ENCODE measurements at places on chromosomes 3 and 15.

DNA sequence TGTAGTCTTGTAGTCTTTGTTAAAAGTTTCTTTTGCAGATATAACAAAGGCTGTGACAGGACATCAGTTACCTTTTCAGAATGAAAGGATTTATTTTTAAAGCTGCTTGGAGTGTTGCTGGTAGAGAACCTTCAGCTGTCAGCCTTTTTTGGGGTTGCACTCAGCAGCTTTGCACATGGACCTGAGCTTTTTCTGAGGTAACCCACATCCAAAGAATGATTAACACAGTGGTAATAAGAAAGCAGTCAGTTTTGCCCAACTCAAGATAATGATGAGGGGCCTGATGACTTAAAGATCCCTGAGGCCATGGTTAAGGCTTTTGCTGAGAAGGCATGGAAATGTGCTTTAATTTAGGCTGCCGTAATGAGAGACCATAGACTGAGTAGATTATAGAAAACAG lies 1042.7 kb downstream of the PLOD2 start:
- DNase-seq, result no peak

GRCh38 chr15:93469994-93470393 lies 381.0 kb upstream of the RGMA start:
- no peak for DNase-seq

DNA sequence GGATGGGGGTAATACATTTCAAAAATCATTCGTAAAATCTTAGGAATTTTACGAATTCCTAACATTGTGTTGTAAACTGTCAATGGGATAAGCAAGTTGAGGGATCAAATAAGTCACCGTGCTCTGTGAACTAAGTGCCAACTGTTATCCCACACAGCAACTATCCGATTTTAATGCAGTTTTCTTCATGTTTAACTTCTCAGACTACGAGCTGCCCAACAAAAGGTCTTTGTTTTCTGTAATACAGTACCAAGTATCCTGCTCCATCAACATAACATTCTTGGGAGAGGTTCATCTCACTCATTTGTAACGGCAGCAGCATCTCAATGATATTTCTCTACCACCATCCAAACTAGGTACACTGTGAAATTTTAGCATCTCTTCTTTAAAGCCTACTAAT lies 654.1 kb upstream of the LMCD1 start:
- no peak for DNase-seq

GRCh38 chr15:56208185-56208584 lies 35.5 kb downstream of the RFX7 start:
- no peak for DNase-seq

GRCh38 chr15:45384700-45385099 lies 6.4 kb upstream of the GATM start:
- DNase-seq, result no peak

DNA sequence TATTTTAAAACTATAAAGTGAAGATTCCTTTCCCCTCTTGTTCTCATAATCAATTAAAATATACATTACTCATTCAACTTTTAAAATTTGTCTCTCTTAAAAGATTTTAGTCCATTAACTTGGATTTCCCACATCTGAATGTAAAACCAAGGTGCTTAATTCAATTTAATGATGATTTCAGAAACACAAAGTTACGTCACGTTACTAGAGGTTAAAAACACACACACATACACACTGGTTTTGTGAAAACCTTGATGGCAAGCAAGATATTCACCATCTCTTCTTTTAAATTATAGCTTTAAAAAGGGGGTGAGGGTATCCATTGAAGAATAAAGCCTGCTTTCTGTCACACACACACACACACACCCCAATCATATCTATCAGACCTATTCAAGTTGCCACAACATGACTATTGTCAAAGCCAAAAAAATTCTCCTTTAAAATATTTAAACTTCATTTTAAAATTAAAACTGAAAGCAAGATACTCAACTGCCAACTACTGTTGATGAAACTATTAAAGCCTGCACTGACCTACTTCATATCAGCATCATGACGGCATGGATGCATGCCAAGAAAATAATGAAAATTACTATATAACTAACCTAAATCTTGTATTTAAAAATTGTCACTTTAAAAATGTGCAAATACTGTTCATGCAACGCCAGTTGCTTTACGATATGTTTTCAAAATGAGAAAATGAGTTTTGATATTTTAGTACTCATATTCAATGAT lies 2.1 kb downstream of the RFX7 start:
- no peak for DNase-seq

GRCh38 chr3:40913641-40914040 lies 285.7 kb upstream of the CTNNB1 start:
- no peak for DNase-seq

GRCh38 chr15:48481802-48482201 lies 150.6 kb downstream of the DUT start:
- no peak for DNase-seq

GRCh38 chr15:36177590-36178302 lies 401.7 kb upstream of the CDIN1 start:
- DNase-seq, result no peak

- DNase-seq, result no peak
Observed at GRCh38 chr3:100438623-100438974, 37.3 kb downstream of the LNP1 start.

DNA sequence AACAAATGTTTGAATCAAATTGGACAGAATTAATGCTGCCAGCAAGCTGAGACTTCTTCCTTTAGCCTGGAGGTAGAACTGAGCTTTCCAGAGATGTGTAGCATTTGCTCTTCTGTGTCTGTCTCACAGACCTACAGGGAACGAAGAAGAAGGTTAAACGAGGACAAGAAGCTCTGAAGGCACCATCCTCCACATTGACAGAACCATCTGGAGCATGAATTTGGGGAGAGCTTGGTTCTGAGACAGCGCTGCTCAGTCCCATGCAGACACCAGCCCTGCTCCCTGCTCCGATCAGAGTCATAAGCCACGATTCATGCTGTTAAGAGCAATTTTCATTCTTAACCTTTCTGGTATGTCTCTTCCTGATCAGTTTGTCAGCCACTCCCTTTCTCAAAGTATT lies 7.7 kb upstream of the KY start:
- DNase-seq, result no peak

GRCh38 chr3:63559884-63560283 lies 92.6 kb upstream of the SNTN start:
- DNase-seq, result no peak

DNA sequence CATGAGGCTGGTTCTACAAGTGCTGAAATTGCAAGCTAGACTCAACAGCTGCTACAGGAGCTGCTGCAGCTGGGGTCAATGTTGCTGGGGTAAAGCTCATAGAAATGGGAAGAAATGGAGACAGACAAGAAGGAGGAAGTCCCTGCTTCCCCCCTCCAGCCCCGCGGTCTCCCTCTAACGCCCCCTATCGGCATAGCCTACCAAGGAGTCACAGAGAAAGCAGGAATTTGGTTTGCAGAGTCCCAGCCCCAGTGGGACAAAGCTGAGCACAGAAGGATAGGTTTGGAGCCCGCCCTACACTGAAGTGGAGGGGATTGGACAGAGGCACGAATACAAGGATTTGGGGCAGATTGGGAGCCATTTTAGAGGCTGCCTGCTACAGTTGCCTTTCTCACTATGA lies 176.9 kb upstream of the ANKRD28 start:
- DNase-seq, result peak; percentile 64

GRCh38 chr3:63934041-63934866 lies 22.1 kb upstream of the SCAANT1 start:
- peak; percentile 83 for DNase-seq

DNA sequence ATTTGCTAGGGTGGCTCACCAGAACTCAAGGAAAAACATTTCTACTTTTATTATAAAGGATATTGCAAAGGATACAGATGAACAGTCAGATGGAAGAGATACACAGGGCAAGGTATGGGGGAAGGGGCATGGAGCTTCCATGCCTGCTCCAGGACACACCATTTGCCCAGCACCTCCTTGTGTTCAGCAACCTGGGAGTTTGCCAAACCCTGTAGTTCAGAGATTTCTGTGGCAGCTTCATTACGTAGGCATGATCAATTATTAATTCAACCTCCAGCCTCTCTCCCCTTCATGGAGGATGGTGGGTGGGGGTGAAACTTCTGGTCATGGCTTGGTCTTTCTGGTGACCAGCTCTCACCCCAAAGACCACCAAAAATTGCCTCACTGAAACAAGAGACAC lies 353.9 kb upstream of the THBS1 start:
- DNase-seq, result no peak

- DNase-seq, result no peak
Observed at GRCh38 chr3:62237286-62237948, 135.9 kb downstream of the FEZF2 start.

GRCh38 chr3:49533031-49533430 lies 21.2 kb upstream of the BSN start:
- DNase-seq, result no peak

DNA sequence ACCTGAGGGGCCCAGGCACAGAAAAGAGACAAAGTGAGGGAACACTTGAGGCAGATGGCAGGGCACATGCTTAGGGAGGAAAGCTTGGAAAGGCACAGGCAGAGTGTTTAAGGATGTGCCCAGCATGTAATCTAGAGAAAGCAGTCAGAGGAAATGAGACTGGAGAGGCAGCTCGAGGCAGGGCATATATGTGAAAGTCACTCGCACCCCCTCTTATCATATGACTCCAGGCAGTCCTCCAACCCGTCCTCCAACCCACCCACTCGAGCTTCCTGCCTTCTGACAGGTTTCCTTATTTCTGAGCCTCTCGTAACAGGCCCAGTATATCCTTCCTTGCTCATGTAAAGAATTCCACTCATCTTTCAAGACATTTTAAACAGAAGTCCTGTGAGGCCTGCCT lies 294.0 kb downstream of the SOX2 start:
- no peak for DNase-seq

GRCh38 chr15:71250936-71251583 lies 135.8 kb downstream of the THSD4 start:
- no peak for DNase-seq

- no peak for DNase-seq
Observed at GRCh38 chr3:81152156-81152555, 609.3 kb downstream of the GBE1 start.

DNA sequence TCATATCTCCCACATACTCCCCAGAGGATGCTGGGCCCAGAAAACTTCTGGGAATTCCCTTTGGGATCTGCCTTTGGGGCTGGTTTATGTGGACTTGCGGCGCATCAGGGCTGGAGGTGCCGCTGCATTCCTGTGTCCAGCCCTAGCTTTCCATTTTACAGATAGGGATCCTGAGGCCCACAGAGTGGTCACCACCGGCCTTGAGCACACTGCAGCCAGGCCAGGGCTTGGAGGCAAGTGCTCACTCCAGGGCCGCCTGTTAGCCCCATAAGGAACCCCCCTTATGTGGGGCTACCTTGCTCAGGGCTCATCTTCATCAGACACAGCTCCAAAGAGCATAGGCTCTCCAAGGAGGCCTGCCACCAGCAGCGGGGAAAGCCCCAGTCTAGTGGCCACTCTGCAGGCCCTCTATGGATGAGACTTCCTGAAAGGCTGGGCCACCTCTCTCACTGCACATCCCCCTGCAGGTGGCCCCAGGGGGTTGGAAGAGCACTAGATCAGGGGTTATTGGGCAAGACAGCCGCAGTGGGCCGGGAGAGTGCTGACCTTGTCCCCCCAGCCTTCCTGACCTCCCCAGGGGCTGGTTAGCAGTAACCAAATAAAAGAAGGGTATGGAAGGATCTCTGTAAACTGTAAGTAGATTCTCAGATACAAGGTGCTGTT lies 9.2 kb upstream of the ATP2B2 start:
- peak; percentile 16 for DNase-seq

DNA sequence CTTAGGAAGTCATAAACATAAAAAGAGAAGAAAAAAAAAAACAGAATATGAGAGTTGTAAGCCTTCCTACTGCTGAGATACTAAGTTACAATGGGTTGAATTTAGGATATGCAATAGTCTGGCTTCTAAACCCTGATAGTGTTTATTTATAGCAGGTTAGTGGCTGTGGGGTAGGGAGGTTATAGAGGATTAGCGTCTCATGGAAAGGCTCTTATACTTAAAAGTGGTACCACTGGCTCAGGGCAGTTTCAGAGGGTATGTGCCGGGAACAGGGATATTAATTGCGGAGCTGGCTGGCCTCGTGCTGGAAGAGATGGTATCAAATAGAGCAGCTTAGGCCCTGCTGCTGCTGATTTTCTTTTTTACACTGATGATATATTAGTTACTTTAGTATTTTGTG lies 60.8 kb downstream of the PFN2 start:
- no peak for DNase-seq

DNA sequence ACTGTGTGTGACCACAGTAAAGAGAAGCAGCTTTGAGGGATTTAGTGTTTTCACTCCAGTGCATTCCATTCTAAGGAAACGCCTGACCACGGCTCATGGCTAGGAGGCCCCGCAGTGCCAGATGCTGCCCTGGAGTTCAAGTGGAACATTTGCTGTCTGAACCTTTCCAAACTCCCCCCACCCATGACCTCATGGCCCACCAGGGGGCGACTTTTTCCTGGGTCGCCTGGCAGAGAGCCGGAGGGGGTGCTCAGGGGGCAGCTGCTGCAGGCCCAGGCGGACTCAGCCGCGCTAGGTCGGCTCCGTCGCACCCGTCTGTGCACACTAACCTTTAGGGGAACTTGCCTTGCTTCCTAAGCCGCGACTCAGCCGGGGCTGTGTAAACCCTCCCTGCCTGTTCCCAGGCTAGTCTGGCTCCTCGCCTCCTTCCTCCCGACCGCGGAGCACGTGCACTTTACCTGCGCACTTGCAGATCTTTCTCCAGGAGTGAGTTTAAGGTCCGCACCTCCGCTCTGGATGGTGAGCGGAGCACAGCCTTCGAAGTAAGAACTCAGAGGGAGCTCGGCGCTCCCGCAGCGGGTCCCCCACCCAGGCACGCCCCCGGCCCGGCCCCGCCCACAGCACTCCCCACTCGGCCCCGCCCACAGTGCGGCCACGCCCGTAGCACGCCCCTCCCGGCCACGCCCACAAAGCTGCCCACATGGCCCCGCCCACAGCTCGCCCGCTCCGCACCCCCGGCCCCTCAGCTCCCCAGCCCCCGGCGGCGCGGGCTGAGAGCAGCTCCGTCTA lies at the start of gene OCA2:
Gene OCA2, minus strand, starts transcription at position 550 of the 789 bp plus-strand sequence. CDS start 17,441 bp downstream, outside the sequence.
- DNase-seq, result peak; percentile 70

- DNase-seq, result no peak
Observed at GRCh38 chr15:40739854-40740253, 15.2 kb downstream of the RMDN3 start.

GRCh38 chr3:180646187-180646790 lies 33.0 kb downstream of the CCDC39 start:
- DNase-seq, result no peak

- DNase-seq, result no peak
Observed at GRCh38 chr3:166388321-166388720, 551.1 kb upstream of the BCHE start.

GRCh38 chr15:60695713-60696522 lies 217.0 kb upstream of the ICE2 start:
- no peak for DNase-seq

GRCh38 chr3:125154800-125155269 lies 57.7 kb downstream of the SLC12A8 start:
- DNase-seq, result no peak
